GM19239 (cell line): ENCODE measurements at places on chromosomes 7 and 10.

GRCh38 chr10:44437840-44438511 lies 53.1 kb upstream of the CXCL12 start:
- no peak for DNase-seq

GRCh38 chr10:115827231-115828009 lies 445.6 kb downstream of the GFRA1 start:
- DNase-seq, result no peak

- no peak for DNase-seq
These were observed 173.0 kb upstream of the ADCY1 start for GRCh38 chr7:45401155-45401554.

- DNase-seq, result no peak
These were observed 113.9 kb upstream of the FAM171A1 start for GRCh38 chr10:15485027-15485426.

GRCh38 chr10:51985336-51985735 lies 285.9 kb upstream of the CSTF2T start:
- no peak for DNase-seq

DNA sequence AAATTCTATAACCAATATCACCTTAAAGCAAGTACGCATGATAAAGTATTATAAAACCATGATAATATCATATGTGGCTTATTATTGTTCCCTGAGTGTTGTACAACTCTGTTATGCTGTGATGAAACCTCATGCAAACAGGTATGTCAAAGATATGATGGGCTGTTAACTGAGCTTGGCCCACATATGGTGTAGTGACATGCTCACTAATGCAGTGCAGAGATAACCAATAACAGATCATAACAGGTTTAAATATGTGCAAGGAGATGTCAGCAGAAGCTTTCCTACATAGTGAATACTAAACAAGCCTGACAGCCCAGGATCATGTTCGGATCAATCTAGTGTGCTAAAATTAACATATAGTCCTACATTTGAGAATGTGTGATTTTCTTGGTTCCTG lies 9.6 kb downstream of the CFTR start:
- no peak for DNase-seq

- no peak for DNase-seq
These were observed 179.0 kb downstream of the DGKI start for GRCh38 chr7:137667633-137668387.

GRCh38 chr10:79084972-79085597 lies 16.3 kb downstream of the ZMIZ1 start:
- no peak for DNase-seq

- no peak for DNase-seq
These were observed 49.9 kb downstream of the ZRANB1 start for GRCh38 chr10:124991835-124992234.

- peak; percentile 4 for DNase-seq
These were observed 629.8 kb downstream of the KCNMA1 start for GRCh38 chr10:77007834-77008233.

GRCh38 chr7:139683137-139683921 lies 94.5 kb downstream of the HIPK2 start:
- no peak for DNase-seq

GRCh38 chr7:103996639-103997038 lies 7.2 kb upstream of the RELN start:
- DNase-seq, result no peak

- no peak for DNase-seq
These were observed 11.1 kb downstream of the RBP4 start for GRCh38 chr10:93589648-93590562.

GRCh38 chr7:41037691-41038090 lies 665.2 kb downstream of the INHBA start:
- DNase-seq, result no peak

GRCh38 chr10:123399276-123399839 lies 245.2 kb downstream of the BUB3 start:
- no peak for DNase-seq

DNA sequence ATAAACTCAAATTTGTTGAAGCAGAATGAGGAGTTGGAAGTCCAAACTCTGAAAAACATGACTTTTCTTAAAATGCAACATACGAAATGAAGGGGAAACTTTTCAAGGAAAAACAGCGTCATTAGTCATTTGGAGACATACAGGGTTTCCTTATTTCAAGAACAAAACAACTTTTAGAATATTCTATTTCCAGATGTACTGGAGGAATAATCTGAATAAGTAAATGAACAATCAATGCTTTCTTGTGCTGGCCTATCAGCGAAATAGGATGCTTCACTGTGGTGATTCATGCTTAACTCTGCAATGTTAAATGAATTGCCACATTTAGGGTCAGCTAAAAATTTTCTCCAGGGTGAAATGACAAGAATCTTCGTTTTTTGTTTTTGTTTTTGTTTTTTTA lies 114.3 kb downstream of the SEMA3C start:
- DNase-seq, result no peak

DNA sequence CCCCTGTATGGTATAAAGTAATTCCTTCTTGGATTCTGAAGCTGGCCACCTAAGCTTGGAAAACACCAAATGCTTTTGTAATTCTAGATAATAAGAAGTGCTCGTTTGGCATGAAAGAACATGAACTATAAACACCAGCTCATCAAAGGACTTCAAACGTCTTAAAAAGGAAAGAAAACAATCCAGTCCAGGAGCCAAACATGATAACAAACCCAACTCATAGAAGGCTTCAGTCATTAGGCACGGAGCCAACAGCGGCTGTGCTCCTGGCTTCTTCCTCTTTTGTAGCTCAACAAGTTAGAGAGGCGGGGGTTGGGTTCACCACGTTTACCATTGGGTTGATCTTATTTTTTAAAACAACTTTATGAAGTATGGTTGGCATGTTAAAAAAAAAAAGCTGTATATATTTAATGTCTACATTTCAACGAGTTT lies 56.4 kb upstream of the ECHDC3 start:
- no peak for DNase-seq

DNA sequence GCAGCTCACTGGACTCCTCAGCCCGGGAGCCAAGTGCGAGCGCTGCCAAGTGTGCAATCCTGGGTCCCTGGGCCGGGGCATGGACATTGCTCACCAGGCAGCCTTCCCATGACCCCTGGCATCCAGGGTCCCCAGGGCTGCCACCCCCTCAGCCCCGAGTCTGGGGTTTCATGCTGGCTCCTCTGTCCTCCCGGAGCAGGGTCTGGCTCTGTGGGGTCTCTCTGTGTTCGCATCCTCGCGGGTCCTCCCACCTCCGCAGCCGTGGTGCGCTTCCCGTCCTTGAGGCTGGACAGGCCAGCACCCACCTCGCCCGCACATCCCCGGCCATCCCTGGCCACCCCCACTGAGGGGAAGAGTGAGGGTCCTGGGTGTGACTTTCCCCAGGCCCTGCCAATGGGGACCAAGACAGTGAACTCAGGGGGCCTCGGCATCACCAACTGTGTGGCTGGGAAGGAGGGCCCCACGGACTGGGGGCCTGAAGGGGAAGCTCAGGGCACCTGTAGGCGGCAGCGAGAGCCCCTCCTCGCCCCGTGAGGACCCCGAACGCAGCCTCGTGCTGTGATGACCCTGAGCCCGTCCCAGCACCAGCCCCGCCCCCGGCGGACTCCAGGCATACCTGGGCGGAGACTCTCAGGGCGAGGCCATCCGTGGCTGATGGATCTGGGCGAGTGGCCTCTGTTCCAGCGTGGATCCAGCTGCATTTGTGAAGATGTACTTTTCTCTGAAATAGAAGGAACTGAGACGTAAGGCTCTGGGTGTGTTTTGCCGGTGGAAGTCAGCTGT lies 50.3 kb upstream of the CFAP46 start:
- no peak for DNase-seq

GRCh38 chr10:91758303-91759146 lies 39.7 kb upstream of the TNKS2 start:
- peak; percentile 9 for DNase-seq

GRCh38 chr10:16891375-16892313 lies 74.4 kb upstream of the RSU1 start:
- DNase-seq, result no peak
